Uterine smooth muscle cell (primary cell): ENCODE measurements at places on chromosomes 6 and 20. TPM values are rescaled to one million over a fixed set of nuclear protein-coding genes. Genes with fewer than 3 reads are reported as not detected.

The TBX18 gene
- 3.2 and 3.8 TPM in 2 replicates for total RNA-seq

The BRD2 gene
- 95.3 and 96.0 TPM in 2 replicates for total RNA-seq

The POU3F2 gene
- total RNA-seq, result under 0.01 TPM in 1 of 2 replicates, not detected in the other

The E2F1 gene
- total RNA-seq, result 10.4 and 24.3 TPM in 2 replicates

The MATN4 gene
- 0.11 TPM in 1 of 2 replicates, not detected in the other for total RNA-seq

The AIF1 gene
- total RNA-seq, result not detected in 2 replicates

The LIME1 gene
- total RNA-seq, result 5.2 and 7.0 TPM in 2 replicates

The SENP6 gene
- 75.9 and 88.5 TPM in 2 replicates for total RNA-seq
